ENCODE measurements at places on chromosomes 4 and X.

DNA sequence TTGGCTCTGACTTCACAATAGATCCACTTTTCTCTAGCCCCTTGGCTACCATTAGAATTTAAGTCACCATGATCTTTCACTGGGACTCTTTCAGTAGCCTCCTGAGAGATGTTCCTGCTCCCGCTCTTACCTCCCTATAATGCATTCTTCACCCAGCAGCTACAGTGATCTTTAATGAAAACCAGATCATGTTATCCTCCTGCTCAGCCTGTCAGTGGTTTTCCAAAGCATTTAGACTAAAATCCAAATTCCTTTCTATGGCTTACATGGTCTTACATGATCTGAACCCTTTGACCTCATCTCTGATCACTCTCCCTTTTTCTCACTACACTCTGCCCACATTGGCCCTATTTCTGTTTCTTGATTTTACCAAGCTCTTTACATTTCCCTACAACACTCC lies 18.3 kb upstream of the RPS6KA3 start:
- no peak for DNase-seq

- no peak for DNase-seq
Measured at GRCh38 chr4:155392481-155393184, 15.9 kb upstream of the MAP9 start.

DNA sequence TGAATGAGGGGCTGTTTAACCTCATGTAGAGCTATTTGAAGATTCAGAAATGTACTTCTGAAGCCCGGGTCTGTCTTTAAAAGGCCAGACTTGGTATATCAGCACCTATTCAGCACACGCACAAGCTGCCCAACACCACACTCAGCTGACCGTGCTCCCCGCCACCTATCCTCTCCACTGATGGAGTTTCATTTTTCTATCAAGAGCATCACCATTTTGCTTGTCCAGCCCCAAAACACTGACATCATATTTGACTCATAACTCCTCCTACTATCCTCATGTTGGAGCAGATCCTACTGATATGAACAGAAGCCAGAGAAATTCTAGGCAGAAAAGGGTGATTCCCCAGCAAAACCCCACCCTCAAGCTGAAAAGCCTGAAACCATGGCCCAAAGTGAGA lies 100.3 kb downstream of the SORBS2 start:
- DNase-seq, result no peak

- no peak for DNase-seq
Measured at GRCh38 chrX:78384486-78384885, 57.1 kb upstream of the CYSLTR1 start.

- DNase-seq, result no peak
Measured at GRCh38 chr4:84614891-84615290, 32.0 kb downstream of the CDS1 start.

- no peak for DNase-seq
Measured at GRCh38 chr4:185370268-185370949, 25.3 kb downstream of the LRP2BP start.

DNA sequence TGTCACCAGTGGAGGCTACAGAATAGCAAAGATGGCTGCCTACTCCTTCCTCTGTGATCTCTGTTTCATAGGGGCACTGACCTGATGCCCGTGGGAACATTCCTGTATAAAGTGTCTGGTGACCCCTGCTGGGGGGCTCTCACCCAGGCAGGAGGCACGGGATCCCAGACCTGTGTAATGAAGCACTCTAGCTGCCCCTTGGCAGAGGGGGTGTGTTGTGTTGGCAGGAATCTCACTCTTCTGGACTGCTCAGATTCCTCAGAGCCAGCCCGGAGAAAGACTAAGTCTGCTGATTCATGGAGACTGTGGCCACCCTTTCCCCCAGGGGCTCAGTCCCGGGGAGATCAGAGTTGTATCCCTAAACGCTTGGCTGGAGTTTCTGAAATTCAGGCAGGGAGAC lies 648.3 kb downstream of the SPRY1 start:
- DNase-seq, result no peak

DNA sequence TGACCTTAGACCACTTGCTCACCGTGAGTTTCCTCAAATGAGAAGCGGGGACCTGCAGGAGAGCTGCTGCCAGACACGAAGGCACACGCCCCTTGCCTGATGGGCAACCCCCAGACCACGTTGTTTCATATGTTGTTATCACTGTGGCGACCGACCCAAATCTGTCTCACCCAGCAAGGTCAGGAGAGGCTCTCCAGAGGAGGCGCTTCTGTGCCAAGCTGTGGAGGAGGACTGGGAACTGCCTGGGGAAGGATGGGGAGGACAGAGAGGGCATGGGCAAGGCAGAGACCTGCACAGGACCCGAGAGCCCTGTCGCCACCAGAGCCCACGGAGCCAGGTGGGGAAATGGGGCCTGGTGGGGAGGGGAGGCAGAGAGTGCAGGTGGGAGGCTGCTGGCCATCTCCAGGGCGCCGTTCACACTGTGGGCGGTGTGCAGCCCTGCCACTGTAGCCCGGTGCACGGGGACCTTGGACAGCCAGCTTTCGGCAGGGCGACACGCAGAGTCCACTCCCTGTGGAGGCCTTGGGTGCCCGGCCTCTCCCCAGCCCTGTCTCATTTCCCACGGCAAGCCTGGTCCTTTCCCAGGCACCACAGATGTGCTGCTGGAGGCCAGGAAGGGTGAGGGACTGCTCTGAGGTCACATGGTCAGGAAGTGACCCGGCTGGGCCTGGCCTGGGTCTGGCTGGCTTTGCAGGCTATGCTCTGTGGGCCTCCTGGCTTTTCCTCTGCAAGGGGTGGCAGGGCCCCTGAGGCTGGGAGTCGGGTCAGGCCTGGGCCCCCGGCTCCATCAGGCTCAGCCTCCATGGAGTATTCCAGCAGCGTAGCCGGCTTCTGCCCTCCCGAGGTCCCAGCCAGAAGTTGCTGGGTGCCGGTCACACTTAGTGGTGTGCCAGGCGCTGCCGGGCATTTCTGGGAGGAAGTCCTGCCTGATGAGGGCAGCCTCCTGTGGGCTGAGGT lies 3.2 kb downstream of the HTRA3 start:
- DNase-seq, result no peak

- DNase-seq, result no peak
Measured at GRCh38 chrX:120251471-120252011, 929 bp downstream of the ZBTB33 start.

DNA sequence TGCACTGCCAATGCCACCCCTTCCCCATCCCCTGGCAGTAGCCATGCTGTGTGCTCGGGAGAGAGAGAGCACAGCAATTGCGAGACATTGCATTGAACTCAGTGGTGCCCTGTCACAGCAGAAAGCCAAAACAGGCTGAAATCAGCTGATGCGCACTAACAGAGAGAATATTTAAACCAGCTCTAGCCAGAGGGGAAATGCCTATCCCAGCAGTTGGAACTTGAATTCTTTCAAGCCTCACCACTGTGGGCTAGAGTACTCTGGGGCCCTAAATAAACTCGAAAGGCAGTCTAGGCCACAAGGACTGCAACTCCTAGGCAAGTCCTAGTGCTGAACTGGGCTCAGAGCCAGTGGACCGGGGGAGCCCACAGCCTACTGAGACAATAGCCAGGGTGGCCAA lies 17.7 kb upstream of the RP2 start:
- DNase-seq, result no peak
